ENCODE measurements at places on chromosomes 5 and 9.
A peak's percentile ranks its signal among the peaks of the same experiment; 100 is the strongest.

- no peak for DNase-seq
Observed at GRCh38 chr5:134873494-134873893, 677 bp upstream of the TXNDC15 start.

DNA sequence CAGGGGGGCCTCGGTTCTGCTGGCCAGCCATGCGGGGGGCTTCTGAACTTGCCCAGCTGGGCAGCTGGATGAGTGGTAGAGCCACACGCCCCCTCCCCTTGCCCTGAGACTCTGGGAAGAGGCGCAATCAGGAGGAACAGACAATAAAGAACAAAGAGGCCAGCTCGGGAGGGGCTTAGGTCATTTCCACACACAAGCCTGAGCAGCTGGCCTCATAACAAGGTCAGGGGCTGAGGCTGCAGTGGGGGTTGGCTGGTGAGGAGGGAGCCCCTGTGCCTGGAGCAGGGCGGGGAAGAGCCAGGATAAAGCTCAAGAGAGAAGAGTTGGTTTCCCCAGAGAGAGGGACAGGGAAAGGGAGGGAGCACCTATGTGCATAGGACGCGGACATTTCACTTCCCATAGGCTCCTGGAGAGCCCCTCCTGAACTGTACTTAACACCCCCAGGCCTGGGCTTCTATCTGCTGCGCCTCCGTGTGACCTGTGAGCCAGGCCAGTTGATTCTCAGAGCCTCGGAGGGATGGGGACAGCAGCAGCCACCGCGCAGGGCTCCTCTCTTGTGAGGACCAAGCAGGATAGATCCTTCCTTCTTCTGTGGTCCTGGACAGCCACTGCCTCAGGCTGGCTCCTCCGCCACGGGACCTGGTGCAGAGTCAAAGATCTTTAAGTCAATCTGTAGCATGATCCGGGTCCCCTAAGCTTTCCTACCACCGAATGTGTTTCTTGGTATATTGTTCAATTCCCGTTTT, 75.3 kb upstream of the GGTA1 start:
- DNase-seq: no peak

DNA sequence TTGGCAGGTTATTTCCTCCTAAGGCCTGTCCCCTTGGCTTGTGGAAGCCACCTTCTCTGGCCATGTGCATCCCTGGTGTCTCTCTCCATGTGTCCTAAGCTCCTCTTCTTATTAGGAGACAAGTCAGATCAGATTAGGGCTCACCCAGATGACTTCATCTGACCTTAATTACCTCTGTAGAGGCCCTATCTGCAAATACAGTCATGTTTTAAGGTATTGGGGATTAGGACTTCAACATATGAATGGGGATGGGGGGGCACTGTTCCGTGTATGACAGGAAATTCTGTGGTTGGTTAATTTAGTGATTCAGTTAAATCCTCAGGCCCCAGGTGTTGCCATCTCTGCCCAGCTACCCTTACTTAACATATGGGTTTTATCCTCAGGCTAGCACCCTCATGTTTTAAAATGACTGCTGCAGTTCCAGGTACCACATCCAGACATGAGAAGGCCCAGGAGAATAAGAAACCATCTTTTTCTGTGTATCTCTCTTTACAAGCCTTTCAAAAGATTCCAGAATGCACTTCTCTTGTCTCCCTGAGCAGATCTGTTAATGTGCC, 51.9 kb upstream of the RAI14 start:
- DNase-seq: no peak

- DNase-seq: no peak
Observed at GRCh38 chr5:120614531-120615180, 150.6 kb downstream of the PRR16 start.

DNA sequence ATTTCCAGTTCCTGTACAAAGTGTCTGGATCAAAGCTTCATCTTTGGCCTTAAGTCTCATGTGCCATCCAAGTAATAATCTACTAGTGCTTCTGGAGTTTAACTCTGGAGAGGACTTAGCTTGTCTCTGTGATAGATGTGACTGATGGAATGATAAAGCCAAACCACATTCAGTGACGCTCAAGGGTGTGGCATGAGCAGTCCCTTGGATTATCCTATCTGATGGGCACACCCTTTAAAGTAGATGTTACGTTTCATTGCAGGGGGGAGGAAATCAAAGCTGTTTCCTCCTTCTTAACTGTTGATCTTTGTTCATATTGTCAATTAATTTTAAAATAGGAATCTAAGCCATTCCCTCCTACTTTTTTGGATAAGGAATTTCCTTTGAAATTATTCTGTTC, 8.5 kb upstream of the EGFLAM start:
- DNase-seq: no peak

- no peak for DNase-seq
Observed at GRCh38 chr9:119961774-119962424, 592.7 kb upstream of the BRINP1 start.

DNA sequence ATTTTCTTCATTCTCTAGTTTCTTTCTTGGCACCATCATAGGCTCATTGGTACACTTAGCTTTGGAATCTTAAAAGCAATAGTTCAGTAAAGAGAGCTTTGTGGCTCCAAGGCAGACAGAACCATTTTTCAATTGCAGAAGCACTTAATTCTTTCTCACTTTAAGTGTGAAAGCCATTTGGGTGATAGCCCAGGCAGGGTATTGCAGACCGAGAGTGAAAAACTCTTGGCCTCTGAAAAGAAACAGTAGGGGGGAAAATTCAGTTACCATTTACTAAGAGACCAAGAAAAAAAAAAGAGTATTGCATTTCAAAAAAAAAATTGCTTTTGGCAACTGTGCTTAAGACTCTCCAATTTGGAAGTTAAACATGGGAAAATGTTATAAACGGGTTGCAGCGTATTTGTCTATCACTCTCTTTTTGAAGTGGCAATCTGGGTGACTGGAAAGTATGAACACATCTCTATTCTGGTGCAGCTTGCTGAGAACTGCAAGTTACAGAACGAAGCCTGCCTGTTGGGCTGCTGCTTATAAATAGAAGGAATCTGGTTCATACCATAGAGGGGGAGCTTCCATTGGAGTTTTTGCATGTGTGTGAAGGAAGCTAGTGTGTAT, 170.5 kb downstream of the TLE4 start:
- DNase-seq: peak; percentile 27

GRCh38 chr5:96279801-96280542, 153.1 kb downstream of the PCSK1 start:
- no peak for DNase-seq

DNA sequence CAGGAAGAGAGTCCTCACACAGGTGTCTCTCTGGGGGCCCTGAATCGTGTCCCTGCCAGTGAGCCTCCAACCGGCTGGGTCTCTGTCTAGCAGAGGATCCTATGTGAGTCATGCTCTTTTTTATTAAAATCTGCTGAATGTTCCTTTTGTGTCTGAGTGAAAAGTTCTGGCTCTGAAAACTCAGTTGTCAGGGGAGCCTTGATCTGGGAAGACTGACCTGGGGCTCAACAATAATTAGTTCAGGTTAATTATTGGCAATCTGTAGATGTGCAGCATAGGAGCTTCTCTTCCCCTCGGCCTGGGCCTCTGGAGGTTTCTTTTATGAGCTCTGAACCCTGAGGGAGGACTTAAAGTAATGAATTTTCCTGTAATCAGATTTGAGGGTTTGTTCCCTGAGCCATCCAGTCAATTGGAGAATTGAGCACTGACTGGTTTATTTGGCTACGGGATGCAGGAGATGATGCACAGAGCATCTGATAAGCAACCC, 45.2 kb downstream of the ALG2 start:
- no peak for DNase-seq

GRCh38 chr9:92965759-92966517, 18.6 kb downstream of the FGD3 start:
- DNase-seq: no peak

- no peak for DNase-seq
Observed at GRCh38 chr5:107251151-107251550, 419.6 kb downstream of the EFNA5 start.

- DNase-seq: peak; percentile 75
Observed at GRCh38 chr9:35790385-35791296, 750 bp upstream of the NPR2 start.

Measured in occipital lobe (tissue), 3 donors.